ENCODE measurements at places on chromosomes 2 and 18. TPM values are rescaled to one million over a fixed set of nuclear protein-coding genes. Genes with fewer than 3 reads are reported as not detected.
A peak's percentile ranks its signal among the peaks of the same experiment; 100 is the strongest.

- no peak overlapping the region for H3K27ac ChIP-seq
- no peaks in the 10 kb centered on the region for H3K27me3 ChIP-seq
- no peak for DNase-seq
- H3K4me1 ChIP-seq: no peaks in the 10 kb centered on the region
- no peaks in the 10 kb centered on the region for H3K36me3 ChIP-seq
These were observed 108.4 kb downstream of the GRB14 start for GRCh38 chr2:164512871-164513270.

GRCh38 chr2:159454185-159454584 is 162.2 kb downstream of the BAZ2B start:
- no peaks in the 10 kb centered on the region for H3K27me3 ChIP-seq
- no peak overlapping the region for H3K27ac ChIP-seq

- no peak overlapping the region for H3K27ac ChIP-seq
- H3K4me1 ChIP-seq: no peaks in the 10 kb centered on the region
- no peak for DNase-seq
- no peaks in the 10 kb centered on the region for H3K27me3 ChIP-seq
These were observed 402.5 kb upstream of the ETAA1 start for GRCh38 chr2:66994654-66995053.

DNA sequence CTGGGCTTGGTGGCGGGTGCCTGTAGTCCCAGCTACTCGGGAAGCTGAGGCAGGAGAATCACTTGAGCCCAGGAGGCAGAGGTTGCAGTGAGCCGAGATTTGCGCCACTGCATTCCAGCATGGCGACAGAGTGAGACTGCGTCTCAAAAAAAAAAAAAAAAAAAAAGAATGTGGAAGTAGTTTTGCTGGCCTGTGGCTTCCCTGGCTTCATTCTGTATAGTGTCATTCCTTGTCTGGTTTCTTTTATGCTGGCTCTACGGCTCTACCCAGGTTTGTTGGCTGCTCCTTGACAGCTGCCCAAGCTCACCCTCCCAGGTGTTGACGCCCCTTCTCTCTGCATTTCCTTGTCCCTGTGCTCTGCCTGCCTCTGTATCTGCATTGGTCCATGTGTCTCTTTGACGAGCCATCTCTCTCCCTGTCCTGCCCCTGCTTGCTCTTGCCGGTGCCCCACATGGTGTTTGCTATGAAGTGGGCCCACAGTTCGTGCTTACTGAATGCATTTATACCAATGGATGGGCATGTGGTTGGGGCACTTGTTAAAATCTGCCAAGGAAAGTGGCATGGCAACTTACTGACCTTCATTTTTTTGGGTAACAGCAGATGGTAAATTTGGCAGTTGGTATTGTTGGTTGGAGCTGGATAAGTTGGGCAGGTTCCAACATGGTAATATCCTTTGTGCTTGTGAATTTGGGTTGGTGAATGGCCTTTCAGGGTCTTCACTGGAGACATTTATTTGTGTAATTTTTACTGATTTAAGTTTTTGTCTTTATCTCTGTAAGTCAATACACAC is 113.9 kb downstream of the MAP4K4 start:
- H3K27me3 ChIP-seq: no peaks in the 10 kb centered on the region
- no peak for DNase-seq
- H3K36me3 ChIP-seq: peaks cover 18% of the 10 kb centered on the region
- no peak overlapping the region for H3K4me3 ChIP-seq
- peaks cover 28% of the 10 kb centered on the region for H3K4me1 ChIP-seq

DNA sequence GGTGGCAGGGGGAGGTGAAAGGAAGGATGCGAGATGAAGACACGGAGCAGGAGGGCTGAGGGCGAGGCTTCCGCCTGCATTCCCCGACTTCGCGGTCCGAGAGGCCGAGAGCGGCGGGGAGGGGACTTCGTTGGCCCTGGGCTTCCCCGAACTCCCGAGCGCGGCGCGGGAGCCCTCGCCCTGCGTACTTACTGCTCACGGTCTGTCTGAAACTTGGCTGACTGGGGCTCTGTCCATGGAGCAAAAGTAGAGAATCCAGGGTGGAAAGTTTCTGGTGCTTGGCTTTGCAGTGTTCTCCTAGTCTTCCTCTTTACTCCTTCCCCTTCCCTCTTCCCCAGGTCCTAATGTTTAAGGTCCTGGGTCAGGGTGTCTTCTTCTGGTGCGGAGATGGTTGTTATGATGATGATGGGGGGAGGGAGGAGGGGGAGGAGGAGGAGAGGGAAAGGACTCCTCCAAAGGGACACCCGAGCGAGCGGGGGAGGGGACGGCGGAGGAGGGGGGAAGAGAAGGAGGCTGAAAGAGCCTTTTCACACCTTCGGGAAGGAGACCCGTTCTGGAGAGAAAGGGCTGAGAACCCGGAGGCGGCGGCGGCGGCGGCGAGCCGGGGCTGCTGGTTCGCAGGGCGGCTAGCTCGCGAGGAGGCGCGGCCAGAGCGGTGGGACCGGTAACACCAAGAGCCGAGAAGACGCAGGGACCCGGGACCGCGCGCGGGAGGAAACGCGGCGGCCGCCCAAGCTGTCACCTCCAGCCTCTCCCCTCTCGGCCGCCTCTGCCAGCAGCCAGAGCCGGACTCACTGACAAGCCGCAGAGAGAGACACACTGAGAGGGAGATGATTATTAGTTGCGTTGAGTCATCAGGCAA is at the start of gene SATB2:
Gene SATB2, minus strand, starts transcription at position 793 of the 862 bp plus-strand sequence. CDS start 1,902 bp downstream, outside the sequence.
- H3K4me1 ChIP-seq: peaks cover 13% of the 10 kb centered on the region
- peaks cover 2% of the 10 kb centered on the region for H3K36me3 ChIP-seq
- DNase-seq: peak; percentile 68
- H3K27me3 ChIP-seq: peaks cover 60% of the 10 kb centered on the region

DNA sequence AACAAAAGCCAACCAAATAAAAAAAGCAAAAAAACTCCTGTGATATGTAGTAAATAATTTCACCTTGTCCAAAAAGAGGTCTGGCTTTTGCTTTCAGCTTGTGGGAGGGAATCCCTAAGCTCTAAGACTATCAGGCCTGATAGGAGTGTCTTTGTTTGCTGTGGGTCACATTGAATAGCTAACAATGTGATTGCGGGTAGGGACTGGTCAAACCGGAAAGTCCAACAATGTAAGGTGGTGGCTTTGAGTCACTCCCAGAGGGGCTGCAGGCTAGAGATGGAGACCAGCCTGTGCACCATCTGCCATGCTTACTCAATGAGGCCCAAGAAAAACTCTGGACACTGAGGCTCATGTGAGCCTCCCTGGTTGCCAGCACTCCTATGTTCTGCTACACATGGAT is 192.9 kb downstream of the TFCP2L1 start:
- H3K4me1 ChIP-seq: no peaks in the 10 kb centered on the region
- no peaks in the 10 kb centered on the region for H3K27me3 ChIP-seq
- no peak for DNase-seq
- H3K27ac ChIP-seq: no peak overlapping the region
- no peak overlapping the region for H3K4me3 ChIP-seq
- no peaks in the 10 kb centered on the region for H3K36me3 ChIP-seq

DNA sequence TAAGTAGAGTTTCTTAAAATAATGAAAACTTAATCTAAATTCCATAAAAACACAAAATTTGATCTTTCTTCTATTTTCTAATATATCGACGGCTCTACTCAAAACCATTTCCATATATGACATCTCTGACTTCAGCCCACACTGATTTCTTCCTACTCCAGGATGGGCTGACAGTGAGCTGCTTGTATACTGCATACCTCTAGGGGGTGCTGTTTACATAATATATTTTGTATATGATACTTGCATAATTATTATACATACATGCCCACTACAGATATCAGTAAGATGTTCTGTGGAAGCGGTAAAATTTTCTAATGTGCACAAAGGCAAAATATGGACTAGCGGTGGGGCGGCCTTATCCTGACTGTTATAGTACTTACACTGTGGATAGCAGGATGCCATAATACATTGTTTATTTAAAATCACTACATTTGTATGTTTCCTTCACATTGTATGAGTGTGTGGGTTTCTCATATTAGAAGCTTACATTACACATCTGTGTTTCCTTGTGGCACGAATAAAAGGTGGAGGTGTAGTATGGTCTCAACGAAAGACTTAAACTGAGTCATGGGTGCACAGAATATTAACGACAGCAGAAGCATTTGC is 66.1 kb upstream of the NXPH2 start:
- H3K27ac ChIP-seq: no peak overlapping the region
- H3K4me1 ChIP-seq: no peaks in the 10 kb centered on the region
- no peaks in the 10 kb centered on the region for H3K27me3 ChIP-seq
- DNase-seq: no peak

DNA sequence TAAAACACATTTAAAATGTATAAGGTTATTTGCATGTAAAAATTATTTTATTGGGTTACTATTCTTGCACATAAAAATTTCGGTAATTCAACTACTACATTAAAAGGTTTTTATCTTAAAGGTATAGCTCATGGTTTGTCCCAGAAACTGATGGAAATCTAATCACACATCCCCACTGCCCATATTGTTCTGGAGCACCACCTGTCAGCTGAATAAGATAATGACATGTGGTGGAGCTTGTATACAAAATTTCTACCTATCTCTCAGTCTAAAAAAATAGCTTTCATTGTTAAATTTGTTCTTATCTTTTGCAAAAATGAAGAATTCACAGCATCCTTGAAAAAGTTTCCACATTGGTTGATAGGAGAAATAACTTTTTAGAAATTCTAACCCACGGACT is 18.3 kb downstream of the ERBB4 start:
- H3K4me3 ChIP-seq: no peak overlapping the region
- no peaks in the 10 kb centered on the region for H3K4me1 ChIP-seq
- no peak for DNase-seq
- H3K27me3 ChIP-seq: no peaks in the 10 kb centered on the region
- no peaks in the 10 kb centered on the region for H3K36me3 ChIP-seq
- no peak overlapping the region for H3K27ac ChIP-seq

- DNase-seq: no peak
- H3K27ac ChIP-seq: no peak overlapping the region
- no peak overlapping the region for H3K4me3 ChIP-seq
- H3K36me3 ChIP-seq: no peaks in the 10 kb centered on the region
These were observed 451.0 kb upstream of the SETBP1 start for GRCh38 chr18:44229693-44230108.

- H3K4me1 ChIP-seq: peaks cover 51% of the 10 kb centered on the region
- no peak overlapping the region for H3K4me3 ChIP-seq
- no peak overlapping the region for H3K27ac ChIP-seq
These were observed 111.6 kb upstream of the SERTAD2 start for GRCh38 chr2:64765160-64765805.

DNA sequence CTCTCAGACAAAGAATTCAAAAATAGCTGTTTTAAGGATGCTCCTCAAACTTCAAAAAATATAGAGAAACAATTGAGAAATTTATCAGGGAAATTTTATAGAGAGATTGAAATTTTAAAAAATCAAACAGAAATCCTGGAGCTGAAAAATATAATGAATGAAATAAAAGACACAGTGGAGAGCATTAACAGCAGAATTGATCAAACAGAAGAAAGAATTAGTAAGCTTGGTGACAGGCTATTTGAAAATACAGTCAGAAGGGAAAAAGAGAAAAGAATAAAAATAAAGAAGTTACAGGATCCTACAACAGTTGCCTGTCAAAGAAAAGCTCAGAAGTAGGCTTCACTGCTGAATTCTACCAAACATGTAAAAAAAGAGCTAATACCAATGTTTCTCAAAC is 293.8 kb upstream of the VWC2L start:
- no peak overlapping the region for H3K4me3 ChIP-seq
- no peak for DNase-seq
- no peaks in the 10 kb centered on the region for H3K4me1 ChIP-seq
- no peak overlapping the region for H3K27ac ChIP-seq

DNA sequence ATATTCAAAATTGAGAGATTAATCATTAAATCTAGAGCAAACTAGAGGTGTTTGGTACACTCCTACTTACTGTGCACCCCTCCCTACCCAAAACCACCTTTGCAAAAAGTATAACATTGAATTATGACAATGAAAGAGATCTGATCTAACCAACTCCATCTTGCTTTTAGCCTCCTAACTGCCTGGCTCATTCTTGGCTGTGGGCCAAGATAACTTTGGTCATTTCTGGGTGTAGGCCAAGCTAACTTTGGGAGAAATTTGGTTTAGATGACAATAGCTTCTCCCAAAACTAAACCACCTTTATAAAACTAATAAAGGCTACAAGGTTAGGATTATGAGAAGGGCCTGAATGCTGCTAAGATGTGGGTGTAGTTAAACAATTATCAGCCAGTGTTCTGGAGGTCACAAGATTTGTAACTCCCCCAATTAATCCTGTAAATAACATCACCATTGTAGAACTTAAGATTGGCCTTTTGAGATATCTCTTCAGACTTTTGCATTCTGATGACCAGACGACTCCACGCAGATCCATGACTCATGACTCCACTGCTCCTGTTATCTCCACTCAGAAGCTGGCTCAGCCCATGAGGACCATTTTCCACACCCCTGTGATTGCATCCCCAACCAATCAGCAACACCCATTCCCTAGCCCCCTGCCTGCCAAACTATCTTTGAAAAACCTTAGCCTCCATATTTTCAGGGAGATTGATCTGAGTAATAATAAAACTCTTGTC is 160.2 kb downstream of the FBXO15 start:
- DNase-seq: no peak
- H3K4me3 ChIP-seq: no peak overlapping the region
- H3K27ac ChIP-seq: no peak overlapping the region
- H3K4me1 ChIP-seq: no peaks in the 10 kb centered on the region
- no peaks in the 10 kb centered on the region for H3K27me3 ChIP-seq

- no peaks in the 10 kb centered on the region for H3K36me3 ChIP-seq
- H3K4me3 ChIP-seq: no peak overlapping the region
- DNase-seq: no peak
- H3K4me1 ChIP-seq: no peaks in the 10 kb centered on the region
- H3K27me3 ChIP-seq: no peaks in the 10 kb centered on the region
- no peak overlapping the region for H3K27ac ChIP-seq
These were observed 261.6 kb downstream of the NDUFA10 start for GRCh38 chr2:239763433-239764097.

DNA sequence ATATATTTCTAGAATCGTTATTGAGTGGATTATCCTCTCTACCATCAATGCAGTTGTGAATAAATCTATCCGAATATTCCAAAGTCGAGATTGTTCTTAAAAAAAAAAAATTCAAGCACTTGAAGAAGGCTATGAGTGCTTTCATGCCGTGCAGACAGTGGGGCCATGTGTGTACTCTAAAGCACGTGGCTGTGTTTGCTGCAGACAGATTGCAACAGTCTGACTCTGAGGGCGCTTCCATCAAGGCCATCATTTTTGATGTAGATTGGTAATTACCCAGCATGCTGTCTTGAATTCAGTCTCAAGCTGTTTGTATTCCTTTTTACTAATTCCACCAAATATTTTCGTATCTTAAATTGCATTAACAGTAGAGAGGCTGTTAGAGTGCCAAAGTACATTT is 325.9 kb upstream of the LINC00305 start:
- no peaks in the 10 kb centered on the region for H3K27me3 ChIP-seq
- H3K27ac ChIP-seq: no peak overlapping the region
- no peak for DNase-seq
- no peaks in the 10 kb centered on the region for H3K36me3 ChIP-seq

Gene TBR1
- not detected for total RNA-seq

Gene ALLC
- total RNA-seq: not detected

Gene C18orf32
- 20.4 TPM for total RNA-seq

Gene REG3A
- total RNA-seq: not detected

Gene FKBP1B
- 0.43 TPM for total RNA-seq

Gene DTNA
- not detected for total RNA-seq

Gene BCL11A
- total RNA-seq: not detected
